ENCODE measurements at places on chromosomes 11 and 22.
A peak's percentile ranks its signal among the peaks of the same experiment; 100 is the strongest.

GRCh38 chr11:832529-833113 lies at the start of gene CD151:
TSS of gene CD151 (plus strand) at chr11:832952. CDS start at chr11:836070, 3,118 bp downstream.
- peak; percentile 87 for DNase-seq

GRCh38 chr11:91293119-91293518 lies 931.5 kb upstream of the FAT3 start:
- DNase-seq, result no peak

DNA sequence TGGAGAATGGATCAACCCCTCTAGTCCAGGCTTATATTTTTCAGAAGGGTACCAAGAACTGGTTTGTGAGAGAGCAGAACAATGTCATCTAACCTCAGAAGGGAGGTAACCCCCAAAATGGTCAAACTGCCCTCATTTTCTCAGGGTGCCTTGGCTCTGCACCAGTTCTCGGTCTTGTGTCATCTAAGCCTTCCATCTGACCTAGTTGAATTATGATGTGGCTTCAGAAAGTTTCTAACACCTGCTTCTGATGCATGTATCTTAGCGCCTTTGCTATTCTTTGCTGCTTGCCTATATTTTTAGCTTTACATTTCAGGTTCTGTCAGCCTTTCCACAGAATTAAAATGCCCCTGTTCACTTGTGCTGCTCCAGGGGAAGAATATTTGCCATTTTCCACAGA lies 91.7 kb upstream of the E2F8 start:
- no peak for DNase-seq

DNA sequence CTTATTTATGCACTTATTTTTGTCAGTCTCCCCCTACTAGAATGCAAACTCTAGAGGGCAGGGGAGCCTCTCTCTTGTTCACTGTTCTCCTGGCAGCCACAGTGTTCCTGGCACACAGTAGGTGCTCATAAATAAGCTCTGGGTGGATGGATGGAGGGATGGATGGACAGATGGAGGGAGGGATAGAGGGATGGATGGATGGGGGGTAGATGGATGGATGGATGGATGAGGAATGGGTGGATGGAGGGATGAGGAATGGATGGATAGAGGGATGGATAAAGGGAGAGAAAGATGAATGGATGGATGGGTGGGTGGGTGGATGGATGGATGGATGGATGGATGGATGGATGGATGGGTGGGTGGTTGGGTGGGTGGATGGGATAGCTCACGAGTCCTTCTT lies 13.5 kb downstream of the PVALB start:
- DNase-seq, result no peak

DNA sequence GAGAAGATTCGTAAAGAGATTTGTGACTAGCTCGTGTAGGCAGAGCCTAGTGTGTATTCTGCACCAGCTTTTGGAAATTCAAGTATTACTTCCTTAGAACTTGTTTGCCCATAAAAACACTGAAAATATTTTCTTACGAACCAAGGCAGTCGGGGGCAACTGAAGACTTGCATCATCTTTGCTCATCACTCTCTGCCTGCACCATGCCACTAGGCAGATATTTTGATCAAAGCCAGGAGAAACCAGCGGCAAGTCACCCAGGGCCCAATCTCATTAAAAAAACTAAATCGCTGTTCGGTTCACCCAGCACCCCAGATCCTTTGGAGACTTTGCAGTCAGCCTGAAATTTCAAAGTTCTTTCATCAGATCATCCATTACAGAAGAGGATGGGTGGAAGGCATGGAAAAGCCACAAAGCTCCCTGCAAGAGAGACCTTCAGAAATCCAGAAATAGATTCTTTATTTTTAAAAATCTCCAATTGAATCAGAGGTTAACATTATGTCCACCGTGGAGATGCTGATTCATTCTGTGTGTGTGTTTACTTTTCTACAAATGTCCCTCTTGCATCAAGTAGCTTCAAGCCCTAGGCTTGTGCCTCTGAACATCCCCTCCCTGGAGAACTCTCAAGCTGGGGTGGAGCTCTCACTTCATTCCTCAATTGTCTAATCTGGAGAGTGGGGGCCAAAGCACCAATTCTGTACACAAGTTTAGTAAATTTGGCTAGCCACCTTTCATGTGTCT lies 78.4 kb downstream of the ETS1 start:
- DNase-seq, result peak; percentile 70

GRCh38 chr11:16935518-16936302 lies 78.5 kb downstream of the PLEKHA7 start:
- peak; percentile 71 for DNase-seq

DNA sequence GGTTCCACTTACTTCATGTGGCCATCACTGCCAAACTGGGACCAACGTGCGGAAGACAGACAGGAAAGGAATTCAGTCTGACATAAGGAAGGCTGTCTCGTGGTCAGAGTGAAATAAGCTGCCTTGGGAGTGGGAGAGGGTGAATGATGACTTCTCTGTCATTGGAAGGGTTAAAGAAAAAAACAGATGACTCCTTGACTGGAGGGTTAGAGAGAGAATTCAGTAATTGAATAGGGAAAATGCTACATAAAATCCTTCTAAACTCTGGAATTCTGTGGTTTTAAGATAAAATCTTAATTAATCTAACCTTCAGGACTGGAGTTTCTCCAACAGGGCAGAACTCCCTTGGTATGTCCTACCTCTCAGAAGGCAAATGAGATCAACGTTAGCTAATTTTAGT lies 33.8 kb downstream of the RAB30 start:
- DNase-seq, result peak; percentile 57

- peak; percentile 35 for DNase-seq
Observed at GRCh38 chr11:68329978-68330699, 17.7 kb downstream of the LRP5 start.

- no peak for DNase-seq
Observed at GRCh38 chr11:1807264-1807995, 27.4 kb upstream of the SYT8 start.

- peak; percentile 44 for DNase-seq
Observed at GRCh38 chr22:37229805-37230672, 14.0 kb downstream of the RAC2 start.

GRCh38 chr11:23732026-23732425 lies 764.8 kb upstream of the LUZP2 start:
- DNase-seq, result peak; percentile 39

- DNase-seq, result no peak
Observed at GRCh38 chr11:76730887-76731565, 52.1 kb upstream of the TSKU start.

Measured in adipocyte (in vitro differentiated cells).